ENCODE measurements at places on chromosomes 3 and 15.
A peak's percentile ranks its signal among the peaks of the same experiment; 100 is the strongest.

DNA sequence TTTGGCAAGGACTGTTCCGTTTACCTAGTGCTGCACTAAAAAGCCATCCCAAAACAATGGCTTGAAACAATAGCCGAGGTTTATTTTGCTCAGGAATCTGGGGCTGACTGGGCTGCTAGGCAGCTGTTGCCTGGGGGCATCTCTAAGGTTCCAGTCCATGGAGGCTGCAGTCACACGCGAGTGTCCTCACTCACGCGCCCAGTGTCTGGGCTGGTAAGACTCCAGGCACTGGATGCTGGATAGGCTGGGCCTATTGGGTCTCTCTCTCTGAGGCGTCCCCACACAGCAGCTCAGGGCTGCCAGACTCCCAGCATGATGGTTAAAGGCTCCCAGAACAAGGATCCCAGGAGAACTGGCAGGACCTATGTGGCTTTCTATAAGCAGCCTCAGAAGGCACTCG is 34.2 kb downstream of the ALS2CL start:
- no peak for DNase-seq

DNA sequence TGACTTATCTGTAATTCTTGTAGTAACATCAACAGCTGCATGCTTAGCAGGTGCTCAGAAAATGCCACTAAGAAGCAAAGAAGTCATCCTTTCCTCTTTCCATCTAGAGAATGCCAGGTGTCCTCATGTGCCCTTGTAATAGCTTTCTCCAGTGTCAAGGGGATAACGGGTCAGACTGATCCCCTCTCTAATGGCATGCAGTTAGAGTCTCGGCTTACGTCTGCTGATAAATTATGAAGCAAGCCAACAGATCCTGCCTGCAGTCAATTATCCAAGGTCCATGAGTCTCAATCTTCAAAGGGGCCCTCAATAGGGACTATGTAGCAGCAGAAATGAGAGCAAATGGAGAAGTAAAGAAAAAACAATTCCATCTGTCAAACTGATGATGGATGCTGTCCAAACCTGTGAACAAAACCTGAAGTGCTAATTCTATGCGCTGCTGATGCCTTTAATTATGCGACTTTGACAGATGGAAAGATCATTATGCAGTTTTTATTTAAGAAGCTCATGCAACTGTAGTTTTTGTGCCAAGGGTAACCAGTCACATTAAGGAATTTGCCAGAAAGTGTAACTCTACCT is 162.8 kb upstream of the PEX5L start:
- DNase-seq = no peak

DNA sequence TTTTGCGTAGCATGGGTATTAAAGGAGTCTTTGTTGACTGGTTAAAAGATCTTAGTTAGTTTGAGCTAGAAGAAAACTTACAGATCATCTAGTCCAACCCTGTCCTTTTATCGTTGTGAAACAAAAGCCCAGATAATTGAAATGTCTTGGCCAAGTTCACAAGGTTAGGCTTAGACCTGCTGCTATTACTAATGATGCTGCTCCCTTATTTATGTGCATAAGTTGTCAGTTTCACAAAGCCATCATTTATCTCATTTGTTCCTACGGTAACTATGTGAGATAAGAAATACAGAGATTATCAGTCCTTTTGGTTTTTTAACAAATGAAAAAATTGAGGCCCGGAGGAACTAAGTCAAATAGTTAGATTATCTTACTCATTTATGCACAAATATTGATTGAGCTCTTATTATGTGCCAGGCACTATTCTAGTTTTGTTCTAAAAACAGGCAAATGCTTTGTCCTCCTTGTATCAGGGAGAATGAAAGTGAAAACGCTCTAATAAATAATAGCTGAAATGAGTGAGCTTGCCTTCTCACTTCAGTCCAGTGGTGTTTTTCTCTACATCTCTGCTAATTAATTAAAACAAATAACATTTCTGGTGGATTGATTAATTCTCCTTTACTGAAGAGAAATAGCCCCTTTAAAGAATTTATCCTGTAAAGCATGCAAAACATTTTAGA is 49.1 kb upstream of the TPRG1 start:
- no peak for DNase-seq

GRCh38 chr15:81315452-81316175 is 8.3 kb downstream of the STARD5 start:
- no peak for DNase-seq

GRCh38 chr3:86790884-86791549 is 199.9 kb downstream of the VGLL3 start:
- no peak for DNase-seq

DNA sequence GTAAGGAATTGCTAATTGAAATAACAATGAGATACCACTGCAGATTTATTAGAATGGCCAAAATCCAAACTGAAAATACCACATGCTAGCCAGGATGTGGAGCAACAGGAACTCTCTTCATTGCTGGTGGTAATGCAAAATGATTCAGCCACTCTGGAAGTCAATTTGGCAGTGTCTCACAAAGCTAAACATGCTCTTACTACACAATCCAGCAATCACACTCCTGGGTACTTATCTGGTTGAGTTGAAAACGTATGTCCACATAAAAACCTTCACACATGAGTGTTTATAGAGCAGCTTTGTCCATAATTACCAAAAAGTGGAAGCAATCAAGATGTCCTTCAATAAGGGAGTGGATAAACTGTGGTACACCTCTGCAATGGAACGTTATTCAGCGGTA is 113.3 kb downstream of the SMAD6 start:
- DNase-seq = no peak

DNA sequence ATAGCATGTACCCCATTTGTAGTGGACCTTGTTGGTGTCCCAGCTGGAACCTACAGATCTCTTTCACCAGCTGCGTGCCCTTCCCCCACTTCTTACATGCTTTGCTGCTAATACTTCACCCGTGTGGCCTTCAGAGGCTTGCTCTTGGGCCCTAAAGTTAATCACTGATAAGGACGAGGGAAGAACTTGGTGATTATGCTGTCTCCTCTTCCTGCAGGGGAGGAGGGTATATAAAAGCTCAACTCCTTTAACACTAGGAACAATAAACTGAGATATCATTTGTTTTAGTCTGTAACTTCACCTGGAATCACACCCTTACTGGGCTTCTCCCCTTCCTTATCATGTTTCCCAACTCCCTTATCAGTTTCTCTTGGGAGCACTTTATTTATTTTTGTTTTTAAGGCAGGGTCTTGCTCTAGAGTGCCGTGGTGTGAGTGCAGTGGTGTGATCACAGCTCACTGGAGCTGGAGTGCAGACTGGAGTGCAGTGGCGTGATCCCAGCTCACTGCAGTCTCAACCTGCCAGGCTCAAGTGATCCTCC is 43.2 kb upstream of the PIK3R4 start:
- DNase-seq = no peak

DNA sequence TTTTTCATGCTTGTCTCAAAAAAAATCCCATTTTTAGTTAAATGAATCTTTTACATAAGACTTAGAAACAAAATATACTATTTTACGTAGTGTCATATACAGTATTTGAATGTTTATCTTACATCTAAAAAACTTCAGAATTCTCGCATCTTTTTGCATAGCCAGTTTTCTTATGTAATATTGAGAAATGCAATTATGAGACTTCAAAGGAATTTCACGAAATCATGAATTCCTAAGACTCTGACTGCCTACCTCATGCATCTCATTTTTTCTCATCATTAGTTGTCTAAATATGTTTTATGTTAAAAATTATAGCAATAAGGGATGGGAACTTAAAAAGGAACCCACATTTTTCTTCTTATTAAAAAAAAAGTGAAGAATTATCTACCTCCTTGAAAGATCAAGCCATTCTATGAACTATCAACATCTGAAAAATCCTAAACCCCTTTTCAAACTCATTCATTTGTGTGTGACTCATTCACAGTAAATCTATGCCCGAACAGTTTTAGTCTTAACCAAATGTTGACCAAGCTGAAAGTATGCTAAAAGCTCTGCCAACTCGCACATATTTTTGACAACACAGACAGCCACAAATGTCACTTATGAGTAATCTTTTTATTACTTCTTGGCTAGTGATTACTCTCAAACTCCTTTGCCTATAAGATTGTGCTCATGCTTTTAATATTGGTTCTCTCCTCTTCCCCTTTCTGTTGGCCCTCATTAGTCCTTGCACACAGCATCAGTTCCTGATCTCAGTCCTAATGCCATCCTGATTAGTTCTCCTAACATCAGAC is 115.9 kb downstream of the DCLK3 start:
- no peak for DNase-seq

GRCh38 chr3:101685050-101685400 is 1.5 kb downstream of the RPL24 start:
- no peak for DNase-seq

- no peak for DNase-seq
Observed at GRCh38 chr3:72048873-72049272, 263.9 kb upstream of the PROK2 start.

GRCh38 chr3:58474348-58474911 is 17.5 kb upstream of the KCTD6 start:
- no peak for DNase-seq

- no peak for DNase-seq
Observed at GRCh38 chr15:38176155-38176554, 76.5 kb upstream of the SPRED1 start.

GRCh38 chr3:43097400-43098080 is 8.3 kb downstream of the POMGNT2 start:
- no peak for DNase-seq

DNA sequence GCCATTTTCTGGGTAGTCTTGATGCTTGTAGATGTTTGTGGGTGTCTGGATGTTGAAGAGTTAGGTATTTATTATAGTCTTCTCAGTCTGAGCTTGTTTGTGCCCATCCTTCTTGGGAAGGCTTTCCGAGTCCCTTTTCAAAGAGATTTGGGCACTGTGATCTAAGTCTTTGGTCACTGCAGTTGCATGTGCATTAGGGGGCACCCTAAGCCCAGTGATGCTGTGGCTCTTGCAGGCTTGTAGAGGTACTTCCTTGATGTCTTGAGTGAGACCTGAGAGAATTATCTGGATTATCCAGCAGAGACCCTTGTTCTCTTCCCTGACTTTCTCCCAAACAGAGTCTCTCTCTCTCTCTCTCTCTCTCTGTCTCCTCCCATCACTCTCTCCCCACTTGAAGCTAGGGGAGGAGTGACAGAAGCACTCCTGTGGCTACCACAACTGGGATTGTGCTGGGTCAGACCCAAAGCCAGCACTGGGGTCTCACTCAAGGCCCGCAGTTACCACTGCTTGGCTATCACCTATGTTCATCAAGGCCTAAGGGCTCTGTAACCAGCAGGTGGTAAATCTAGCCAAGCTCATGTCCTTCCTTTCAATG is 68.5 kb downstream of the TMCO5A start:
- no peak for DNase-seq

DNA sequence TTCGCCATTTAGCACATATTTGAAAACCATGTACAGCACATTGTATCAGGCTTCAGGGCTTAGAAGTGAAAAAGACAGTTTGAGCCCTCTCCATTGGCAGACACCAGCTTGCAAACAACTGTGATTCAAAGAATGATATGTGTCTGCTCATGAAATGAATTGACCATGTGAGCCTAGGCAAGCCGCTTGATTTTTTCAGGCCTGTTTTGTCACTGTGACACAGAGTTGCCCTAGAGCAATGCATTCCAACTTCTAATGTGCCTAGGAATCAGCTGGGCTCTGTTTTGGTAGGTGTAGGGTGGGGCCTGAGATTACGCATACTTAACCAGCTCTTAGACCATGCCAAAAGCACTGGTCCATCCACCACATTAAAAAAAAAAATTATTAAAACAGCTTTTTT is 53.0 kb downstream of the ATP2C1 start:
- DNase-seq = no peak

- no peak for DNase-seq
Observed at GRCh38 chr3:96072226-96072625, 742.2 kb upstream of the EPHA6 start.

GRCh38 chr3:98807011-98807410 is 43.9 kb downstream of the ST3GAL6 start:
- DNase-seq = no peak

- peak; percentile 61 for DNase-seq
Observed at GRCh38 chr15:101258238-101259144, 6.6 kb upstream of the CHSY1 start.

DNA sequence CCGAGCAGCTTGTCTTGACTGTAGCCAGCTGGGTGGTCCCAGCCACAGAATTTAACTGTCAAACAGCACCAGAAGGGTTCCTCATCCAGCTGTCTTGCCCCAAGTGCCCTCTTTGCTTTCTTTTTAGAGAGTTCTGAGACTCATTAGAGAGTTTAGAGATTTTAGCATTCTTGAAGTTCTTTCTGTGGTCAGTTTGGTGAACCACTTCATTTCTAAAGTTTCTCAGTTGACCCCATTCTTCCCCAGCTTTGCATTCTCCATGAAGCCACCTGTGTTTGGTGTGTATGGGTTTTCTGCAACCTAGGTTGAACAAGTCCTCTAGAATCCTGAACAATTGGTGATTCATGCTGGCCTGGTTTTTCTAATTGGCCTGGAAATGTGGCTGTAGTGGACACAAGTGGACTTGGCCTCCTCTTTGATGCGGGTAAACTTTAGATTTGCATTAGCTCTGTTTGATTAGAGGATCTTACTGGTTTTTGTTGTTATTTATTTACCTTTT is 33.7 kb downstream of the FLNB start:
- DNase-seq = no peak

- no peak for DNase-seq
Observed at GRCh38 chr15:25668901-25669300, 194.2 kb downstream of the ATP10A start.

DNA sequence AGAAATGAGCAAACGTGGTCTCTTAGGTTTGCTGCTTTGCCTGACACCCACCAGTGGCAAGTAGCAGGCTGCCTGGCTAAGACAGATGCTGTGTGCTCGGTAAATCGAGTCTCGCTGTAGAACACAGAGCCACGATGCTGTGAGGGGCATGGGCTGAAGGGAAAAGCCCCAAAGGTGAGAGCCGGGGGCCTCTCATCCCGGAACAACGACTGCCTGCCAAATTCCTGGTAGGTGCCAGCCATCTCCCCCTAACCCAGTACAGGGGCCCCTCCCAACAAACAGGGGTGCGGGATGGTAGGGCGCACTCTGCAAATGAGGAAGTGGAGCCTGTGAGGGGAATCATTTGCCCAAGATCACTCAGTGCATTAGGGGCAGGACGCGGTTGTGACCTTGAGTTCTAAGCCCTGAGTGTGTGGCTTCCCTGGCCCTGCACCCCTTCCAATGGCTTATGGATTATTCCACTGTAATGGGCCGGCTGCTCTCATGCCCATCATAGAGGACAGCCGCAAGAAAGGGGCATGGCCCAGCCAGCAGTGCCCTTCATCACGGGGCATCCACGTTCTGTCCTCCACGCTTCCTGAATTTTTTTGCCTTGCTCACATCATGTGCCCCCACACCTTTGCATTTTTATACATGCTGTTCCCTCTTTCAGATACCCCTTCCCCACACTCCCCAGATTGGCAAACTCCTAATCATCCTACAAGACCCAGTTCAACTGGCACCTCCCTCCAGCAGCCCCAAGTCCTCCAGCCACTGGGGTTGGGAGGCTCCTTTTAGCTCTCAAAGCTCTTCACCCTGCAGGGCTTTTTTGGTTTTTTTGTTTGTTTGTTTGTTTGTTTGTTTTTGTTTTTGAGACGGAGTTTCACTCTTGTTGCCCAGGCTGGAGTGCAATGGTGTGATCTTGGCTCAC is 125.4 kb downstream of the NUP210 start:
- DNase-seq = no peak

DNA sequence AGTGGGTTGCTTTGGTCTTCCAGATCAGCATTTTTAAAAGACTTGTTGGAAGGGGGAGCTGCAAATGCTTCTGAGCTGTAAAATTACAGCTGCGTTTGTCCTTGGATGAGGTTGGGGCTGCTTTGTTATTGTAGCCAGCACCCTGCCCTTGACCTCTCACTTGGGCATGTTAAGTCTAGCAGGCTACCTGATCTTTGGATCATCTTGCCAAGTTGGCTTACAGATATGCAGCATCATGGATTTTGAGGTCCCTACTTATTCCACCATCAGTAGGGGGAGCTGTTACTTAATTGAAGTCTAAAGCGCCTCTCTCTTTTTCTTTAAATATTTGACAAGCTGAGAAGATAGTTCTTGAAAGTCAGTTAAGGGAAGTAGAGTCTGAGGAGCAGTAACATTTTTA is 793.0 kb downstream of the MCTP2 start:
- DNase-seq = no peak
